A172 (cell line): ENCODE measurements at places on chromosomes 5 and 9. TPM values are rescaled to one million over a fixed set of nuclear protein-coding genes. Genes with fewer than 3 reads are reported as not detected.
A peak's percentile ranks its signal among the peaks of the same experiment; 100 is the strongest.

DNA sequence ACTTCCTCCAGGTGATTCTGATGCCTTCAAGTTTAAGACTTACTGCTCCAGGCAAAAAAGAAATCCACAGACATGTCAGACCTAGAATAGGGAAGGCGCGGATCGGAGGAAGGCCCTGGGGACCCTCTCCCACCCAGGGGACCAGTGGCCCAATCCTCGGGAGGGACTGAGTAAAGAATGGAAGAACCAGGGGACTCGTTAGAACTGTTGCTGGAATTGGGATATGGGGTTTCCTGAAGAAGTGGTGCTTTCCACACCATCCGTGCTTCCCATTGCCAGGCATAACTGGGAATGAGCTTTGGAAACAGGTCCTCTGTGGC lies 63.8 kb upstream of the SLC25A51 start:
- no peak for DNase-seq

- DNase-seq = no peak
Measured at GRCh38 chr5:67960939-67961338, 254.6 kb upstream of the PIK3R1 start.

DNA sequence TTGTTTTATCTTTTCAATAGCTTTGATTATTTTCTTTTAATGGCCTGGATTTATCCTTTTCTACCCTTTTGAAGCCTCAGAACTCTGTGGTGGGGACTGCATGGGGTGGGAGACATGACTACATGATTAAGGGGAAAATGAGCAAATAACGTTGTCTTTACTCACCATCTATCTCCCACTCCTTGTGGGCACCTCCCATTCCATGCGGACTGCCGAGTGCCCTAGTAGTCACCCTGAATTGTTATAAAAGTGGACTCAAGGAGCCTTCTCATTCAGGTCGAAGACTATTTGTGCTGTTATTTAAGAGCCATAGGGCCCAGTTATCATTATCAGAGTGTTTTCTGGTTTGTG lies 281.8 kb downstream of the MLLT3 start:
- DNase-seq = no peak

DNA sequence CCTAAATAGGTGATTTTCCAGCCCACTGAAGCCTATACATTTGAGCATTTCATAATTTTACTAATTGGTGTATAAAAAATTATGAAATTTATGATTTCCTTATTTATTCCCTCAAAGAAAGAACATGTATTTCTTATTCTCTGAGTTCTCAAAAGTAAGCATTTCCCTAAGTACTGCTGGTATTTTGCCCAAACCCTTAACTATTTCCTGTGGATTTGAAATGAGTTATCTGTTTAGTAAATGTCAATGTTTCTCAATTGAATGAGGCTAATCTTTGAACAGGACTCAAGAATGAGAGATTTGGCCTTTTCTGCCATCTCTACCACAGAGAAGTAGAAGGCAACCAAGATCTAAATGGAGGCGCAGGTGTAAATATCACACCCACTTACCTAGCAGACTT lies 751.7 kb downstream of the TLE1 start:
- DNase-seq = no peak

GRCh38 chr5:74294231-74294705 lies 346.3 kb downstream of the ENC1 start:
- DNase-seq = no peak

DNA sequence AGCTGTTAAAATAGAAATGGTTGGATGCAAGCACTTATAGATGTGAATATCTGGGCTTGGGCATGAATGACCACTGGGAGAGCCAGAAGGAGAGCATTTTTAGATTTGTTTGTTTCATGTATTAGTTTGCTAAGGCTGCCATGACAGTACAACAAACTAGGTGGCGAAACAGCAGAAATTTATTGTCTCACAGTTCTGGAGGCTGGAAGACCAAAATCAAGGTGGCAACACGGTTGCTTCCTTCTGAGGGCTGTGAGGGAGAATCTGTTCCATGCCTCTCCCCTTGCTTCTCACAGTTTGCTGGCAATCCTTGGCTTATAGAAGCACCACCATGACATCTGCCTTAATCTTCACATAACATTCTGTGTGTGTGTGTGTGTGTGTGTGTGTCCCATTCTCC lies 20.2 kb upstream of the CDC23 start:
- DNase-seq = no peak

GRCh38 chr9:97954550-97954989 lies 16.6 kb upstream of the HEMGN start:
- DNase-seq = peak; percentile 68

- no peak for DNase-seq
Measured at GRCh38 chr5:60210810-60211209, 317.3 kb upstream of the PDE4D start.

- DNase-seq = no peak
Measured at GRCh38 chr5:145204743-145205142, 630.4 kb downstream of the PRELID2 start.

- DNase-seq = peak; percentile 16
Measured at GRCh38 chr5:15463231-15463980, 36.6 kb upstream of the FBXL7 start.

GRCh38 chr9:16039218-16039987 lies 486.6 kb downstream of the CCDC171 start:
- DNase-seq = no peak

DNA sequence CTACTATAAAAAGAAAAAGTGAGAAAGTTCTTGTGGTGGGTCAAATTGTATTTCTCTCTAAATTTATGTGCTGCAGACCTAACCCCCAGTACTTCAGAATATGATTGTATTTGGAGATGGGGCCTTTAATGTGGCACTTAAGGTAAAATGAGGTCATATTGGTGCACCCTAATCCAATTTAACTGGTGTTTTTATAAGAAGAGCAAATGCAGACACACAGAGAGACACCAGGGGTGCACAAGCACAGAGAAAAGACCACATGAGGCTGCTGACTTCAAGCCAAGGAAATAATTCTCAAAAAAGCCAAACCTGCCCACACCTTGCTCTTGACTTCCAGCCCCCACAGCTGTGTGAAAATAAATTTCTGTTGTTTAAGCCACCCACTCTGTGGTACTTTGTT lies 80.2 kb upstream of the HTR4 start:
- no peak for DNase-seq

DNA sequence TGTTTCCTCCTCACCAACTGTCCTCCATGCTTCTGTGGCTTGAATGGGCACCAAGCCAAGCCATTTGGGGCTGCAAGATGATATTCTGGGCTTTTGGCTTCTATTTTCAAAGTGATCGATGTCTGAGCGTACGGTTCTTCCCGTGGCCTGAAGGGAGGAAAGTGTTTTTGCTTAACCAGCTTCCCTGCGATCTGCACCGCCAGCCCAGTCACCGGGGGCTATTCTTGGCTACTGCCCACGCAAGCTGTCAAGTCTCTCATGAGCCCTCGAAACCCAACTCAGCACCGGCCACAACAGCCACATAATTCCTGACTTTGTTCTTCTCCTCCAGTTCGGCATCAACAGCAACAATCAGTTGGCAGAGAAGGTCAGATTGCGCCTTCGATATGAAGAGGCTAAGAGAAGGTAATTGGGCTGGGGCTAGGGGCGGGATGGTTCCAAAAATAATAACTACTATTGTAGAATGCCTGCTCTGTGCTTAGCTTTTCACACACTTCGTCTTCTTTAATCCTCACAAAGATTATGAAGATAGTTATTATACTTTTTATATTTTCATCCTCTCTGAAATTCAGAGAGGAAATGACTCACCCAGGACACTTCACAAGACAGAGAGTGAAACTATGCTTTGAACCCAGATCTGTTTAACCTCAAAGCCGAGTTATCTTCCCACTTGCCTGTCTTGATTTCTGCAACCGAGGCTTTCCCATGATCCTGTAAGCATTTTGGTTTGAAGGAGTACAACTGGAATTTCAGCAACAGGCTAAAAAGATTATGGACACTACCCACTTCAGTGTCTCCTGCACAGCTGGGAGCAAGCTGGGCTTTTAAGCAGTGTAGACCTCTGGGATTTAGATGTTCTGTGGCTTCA lies 76.4 kb upstream of the RARS1 start:
- DNase-seq = peak; percentile 69

- DNase-seq = no peak
Measured at GRCh38 chr5:76365561-76365960, 37.5 kb upstream of the IQGAP2 start.

DNA sequence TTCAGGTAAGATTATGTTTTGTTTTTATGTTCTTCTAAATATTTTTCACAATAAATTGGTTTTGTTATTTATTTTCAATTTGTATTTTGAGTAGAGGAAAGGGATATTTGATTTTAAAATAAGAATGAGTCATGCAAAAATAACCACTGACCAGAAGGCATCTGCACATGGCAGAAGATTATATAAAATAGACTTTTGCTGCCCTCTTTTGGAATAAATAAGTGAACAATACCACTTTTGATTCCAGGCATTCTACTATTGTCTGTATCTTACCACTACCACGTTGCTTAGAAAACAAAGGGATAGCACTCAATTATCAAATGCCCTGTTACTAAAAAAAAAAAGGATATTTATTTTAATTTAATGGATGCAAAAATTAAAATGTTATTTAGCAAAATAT lies 227.3 kb upstream of the ITGA1 start:
- DNase-seq = peak; percentile 13

The TOMM5 gene
- total RNA-seq = 255 and 361 TPM in 2 replicates

The TAF11L5 gene
- total RNA-seq = not detected in 2 replicates

The MSMP gene
- total RNA-seq = not detected in 2 replicates

The NPDC1 gene
- total RNA-seq = 47.4 and 49.6 TPM in 2 replicates
